ENCODE measurements at places on chromosomes 1 and 21. TPM values are rescaled to one million over a fixed set of nuclear protein-coding genes. Genes with fewer than 3 reads are reported as not detected.
A peak's percentile ranks its signal among the peaks of the same experiment; 100 is the strongest.

GRCh38 chr1:12005488-12006166 is 13.7 kb upstream of the MIIP start:
- DNase-seq: no peak

C1orf115 gene
- 19.4 TPM for polyA plus RNA-seq

DNA sequence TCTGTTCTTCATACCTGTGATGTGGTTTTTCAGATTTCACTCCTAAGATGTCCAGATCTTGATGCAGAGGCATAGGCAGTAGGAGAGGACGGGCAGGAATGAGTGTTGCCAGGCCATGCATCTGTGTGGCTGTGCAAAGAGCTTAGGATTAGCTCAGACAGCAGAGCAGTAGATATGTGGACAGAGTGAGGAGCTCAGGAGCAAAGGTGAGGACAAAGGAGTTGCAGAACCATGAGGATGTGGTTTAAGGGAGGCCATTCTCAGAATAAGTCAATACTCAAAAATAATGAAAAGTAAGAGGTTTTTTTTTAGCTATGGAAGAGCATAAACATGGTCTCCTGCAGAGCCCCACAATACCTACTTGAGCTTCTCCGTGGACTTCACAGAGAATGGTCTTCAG is 158.3 kb downstream of the HHAT start:
- DNase-seq: no peak

DNA sequence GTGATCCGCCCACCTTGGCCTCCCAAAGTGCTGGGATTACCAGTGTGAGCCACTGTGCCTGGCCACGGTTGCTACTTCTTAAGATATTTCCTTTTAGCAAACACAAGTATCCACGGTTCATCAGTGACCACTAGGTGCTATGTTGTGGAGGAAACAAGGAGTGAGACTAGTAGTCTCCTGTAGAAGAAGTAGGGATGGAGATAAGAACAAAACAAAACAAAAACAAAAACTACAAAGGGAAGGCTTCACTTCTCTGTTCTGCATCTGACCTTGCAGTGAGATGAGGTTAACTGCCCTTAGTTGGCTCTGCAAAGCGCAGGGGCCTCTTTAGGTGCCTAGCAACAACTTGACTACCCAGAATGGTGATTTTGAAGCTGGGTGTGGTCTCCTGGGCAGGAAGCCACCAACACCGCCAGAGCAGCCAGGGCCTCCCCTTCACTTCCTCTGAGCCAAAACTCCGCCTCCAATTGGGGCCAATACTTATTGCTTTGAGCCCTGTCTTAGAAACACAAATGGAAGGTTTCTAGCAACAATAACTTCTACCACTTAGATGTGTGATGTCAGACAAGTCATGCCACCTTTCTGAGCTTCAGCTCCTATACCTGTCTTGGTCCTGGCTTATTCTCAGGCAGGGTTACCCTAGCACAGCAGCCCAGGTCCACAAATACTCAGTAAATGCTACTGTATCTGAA is 12.8 kb upstream of the CDC42 start:
- DNase-seq: peak; percentile 82

- DNase-seq: no peak
These were observed 55.2 kb upstream of the C1orf174 start for GRCh38 chr1:3955196-3955772.

AMY2A gene
- not detected for polyA plus RNA-seq

DNA sequence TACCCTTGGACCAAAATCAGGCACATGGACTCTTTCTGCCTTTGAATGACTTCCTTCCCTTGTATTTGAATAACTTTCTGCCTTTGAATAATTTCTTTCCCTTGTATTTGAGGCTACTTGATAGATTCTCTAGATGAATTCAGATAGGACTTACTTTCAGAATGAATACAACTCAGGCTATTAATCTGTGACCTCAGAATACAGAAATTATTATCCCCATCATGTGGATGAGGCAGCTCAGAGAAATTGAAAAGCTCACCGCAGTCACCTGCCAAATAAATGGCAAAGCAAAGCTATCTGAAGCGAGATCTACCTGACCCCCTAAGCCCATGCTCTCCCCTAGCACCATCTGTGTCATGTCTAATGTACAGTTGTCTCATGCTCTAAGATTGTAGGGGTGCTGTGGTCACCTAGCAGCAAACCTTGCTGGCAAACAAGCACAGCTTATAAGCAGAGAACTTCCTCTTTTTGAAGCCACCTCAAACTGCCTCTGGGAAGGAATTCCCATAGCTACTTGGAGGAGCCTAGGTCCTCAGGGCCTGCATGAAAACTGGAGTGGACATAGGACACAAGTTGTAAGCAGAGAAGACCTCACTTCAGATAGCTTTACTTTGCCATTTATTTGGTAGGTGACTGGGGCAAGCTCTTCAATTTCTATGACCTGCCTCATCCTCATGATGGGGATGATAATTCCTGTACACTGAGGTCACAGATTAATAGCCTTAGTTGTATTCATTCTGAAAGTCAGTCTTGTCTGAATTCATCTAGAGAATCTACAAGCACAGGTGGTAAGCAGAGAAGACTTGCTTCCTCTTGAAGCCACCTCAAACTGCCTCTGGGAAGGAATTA is 66.1 kb downstream of the FASLG start:
- no peak for DNase-seq

DNA sequence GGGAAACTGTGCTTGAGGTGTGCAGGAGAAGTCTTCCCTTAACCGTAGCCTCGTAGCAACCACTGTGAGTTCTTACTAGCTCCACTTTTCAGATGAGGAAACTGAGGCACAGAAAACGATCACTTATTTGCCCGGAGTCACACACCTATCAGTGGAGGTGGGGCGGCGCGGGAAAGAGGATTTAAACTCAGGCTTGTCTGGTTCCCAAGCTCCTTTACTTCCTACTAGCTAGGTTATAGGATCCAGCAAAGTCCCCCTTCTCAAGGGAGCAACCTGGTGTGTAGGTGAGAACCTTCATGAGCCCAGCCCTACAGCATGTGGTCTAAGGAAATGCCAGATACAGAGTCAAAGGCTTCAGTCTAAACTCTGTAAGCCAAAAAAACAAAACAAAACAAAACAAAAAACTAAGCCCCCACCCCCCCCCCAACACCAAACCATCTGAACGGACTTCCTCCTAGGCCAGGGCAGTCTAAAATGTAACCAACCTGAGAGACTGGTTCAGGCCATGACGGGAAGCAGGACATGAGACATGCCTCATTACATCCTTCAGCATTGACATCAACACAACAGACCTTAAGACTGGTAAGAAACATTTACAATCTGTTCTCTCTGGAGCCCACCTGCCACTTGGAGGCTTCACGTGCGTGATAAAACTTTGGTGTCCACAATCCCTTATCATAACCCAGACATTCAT is 709 bp upstream of the FBXO42 start:
- no peak for DNase-seq

GRCh38 chr1:115466433-115466832 is 128.4 kb upstream of the NGF start:
- DNase-seq: no peak

ERMAP gene
- 30.8 TPM for polyA plus RNA-seq

GRCh38 chr1:209150114-209150513 is 433.4 kb upstream of the CAMK1G start:
- DNase-seq: peak; percentile 32

DNA sequence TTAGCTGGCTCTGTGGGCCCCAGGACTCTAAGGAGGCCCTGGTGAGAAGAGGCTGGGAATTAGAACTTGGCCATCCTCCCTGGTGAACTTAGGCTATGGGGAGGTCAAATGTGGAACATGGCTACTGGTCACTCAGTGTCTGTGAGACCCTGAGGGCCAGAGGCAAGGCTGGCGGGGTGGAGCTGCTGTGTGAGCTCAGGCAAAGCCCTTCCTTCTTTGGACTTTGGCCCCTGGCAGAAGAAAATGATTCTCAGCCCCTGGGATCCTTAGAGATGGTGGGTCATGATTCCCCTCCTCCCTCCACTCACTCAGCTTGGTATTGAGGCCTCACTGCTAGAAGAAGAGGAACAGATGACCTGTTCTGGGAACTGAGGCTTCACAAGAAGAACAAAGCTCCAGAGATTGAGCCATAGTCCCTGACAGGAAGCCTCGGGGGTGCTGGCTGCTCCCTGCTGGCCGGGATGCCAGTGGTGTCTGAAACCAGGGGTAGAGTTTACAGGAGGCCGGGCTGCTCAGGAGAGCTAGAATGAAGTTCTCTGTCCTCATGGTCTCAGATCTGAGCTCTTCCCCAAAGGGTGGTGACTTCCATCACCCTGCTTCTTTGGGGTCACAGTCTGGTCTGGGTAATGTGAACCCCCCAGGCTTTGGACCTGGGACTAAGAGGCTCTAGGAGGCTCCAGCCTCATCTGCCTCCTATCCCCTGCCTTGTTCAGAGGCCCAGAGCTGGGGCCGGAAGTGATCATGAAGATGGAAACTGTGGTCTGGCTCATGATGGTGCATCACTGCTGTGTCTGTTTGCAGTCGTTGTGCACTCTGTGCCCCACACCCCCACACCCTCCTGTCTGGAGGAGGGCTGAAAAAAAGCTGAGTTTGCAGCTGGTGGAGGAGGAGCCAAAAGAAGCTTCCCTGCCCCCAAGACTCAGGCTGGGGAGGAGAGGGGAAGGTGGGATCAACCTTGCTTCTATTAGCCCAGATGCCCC is 905 bp downstream of the BTBD19 start:
- no peak for DNase-seq

Measured in right lung (tissue), 10 donors.